ENCODE measurements at places on chromosomes 5 and 9.

- no peak for DNase-seq
These were observed 6.0 kb downstream of the UBQLN1 start for GRCh38 chr9:83701769-83702168.

GRCh38 chr9:115032296-115032695 is 85.7 kb downstream of the TNC start:
- no peak for DNase-seq

- no peak for DNase-seq
These were observed 141.1 kb upstream of the SPDL1 start for GRCh38 chr5:169442403-169442874.

DNA sequence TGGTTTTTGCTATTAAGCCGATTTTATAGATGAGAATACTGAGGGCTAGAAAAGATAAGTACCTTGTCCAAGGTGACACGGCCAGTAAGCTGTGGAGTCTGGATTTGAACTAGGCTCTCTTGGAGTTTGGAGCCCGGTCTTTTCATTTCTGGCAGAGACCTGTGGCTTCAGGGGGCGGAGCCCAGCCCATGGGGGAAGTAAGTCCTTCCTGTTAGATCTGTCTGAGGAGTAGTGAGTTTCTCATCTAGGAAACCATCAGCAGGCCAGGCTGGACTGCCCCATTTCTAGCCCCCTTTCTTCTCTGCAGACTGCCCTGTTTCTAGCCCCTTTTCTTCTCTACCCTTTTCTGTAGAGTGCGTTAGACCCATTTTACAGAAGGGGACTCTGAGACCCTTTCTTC is 521 bp upstream of the PTGS1 start:
- DNase-seq: no peak

DNA sequence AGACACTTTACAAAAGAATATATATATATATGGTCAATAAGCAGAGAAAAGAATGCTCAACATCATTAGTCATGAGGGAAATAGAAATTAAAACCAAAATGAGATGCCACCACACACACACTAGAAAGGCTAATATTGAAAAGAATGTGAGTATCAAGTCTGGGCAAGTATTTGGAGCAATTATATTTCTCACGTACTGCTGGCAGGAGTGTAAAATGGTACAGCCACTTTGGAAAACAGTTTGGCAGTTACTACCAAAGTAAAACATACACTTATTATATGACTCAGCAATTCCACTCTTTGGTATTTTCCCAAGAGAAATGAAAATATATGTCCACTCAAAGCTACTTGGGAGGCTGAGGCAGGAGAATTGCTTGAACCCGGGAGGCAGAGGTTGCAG is 29.8 kb downstream of the NEUROG1 start:
- no peak for DNase-seq

DNA sequence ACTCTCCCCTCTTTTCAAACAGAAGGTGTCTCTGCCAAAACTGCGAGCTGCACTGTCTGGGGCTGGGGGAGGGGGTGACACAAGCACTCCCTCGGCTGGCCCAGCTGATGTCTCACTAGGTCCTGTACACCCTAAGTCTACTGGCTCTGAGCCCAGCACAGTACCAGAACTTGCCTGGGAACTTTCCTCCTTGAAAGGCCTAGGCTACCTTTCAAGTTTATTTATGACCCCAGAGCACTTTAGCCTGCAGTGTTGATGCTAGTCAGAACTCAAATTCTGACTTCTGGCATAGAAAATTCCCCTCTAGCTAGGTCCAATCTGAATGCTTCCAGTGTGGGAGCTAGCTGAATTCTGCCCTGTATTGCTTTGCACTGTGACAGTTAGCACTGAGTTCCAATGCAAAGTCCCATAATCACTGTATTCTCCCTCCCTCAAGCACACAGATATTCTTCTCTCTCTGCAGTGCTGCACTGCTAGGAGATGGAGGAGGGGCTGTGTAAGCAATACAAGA is 10.5 kb downstream of the LURAP1L start:
- DNase-seq: no peak

DNA sequence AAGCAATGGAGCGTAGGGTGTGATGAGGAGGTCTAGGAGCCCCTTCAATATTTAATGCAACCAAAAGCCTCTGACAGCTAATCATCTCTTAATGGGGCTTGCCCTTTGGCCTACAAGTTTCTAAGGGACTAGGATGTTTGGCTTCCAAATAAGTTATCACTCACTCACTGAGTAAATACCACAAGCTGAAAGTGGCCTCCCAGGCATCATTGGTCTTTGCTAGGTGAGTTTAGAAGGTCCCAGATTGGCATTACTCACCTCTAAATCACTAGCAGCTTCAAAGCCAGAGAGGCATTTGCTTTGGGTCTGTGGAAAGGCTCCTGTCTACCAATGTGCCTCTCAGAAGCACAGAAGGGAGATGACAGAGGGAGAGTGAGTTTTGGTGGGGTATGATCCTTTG is 344.2 kb downstream of the NTRK2 start:
- DNase-seq: no peak

All from stimulated activated CD4-positive, alpha-beta T cell treated with anti-CD3 and anti-CD28 coated beads, TNF-alpha, amount 100 ng/mL, for 1 hour (primary cell).